Kasumi-1 (cell line): ENCODE measurements at places on chromosomes 16 and 17.

GRCh38 chr17:75553295-75554110, 28.0 kb downstream of the LLGL2 start:
- DNase-seq: peak; percentile 83

DNA sequence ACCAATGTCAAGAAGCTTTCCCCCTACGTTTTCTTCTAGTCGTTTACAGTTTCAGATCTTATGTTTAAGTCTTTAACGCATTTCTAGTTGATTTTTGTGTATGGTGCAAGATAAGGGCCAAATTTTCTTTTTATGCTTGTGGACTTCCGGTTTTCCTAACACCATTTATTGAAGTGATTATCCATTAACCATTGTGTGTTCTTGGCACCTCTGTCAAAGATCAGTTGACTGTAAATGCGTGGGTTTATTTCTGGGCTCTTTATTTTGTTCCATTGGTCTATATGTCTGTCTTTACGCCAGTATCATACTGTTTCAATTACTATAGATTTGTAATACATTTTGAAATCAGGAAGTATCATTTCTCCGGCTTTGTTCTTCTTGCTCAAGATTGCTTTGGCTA, 49.5 kb downstream of the CEP112 start:
- no peak for DNase-seq

DNA sequence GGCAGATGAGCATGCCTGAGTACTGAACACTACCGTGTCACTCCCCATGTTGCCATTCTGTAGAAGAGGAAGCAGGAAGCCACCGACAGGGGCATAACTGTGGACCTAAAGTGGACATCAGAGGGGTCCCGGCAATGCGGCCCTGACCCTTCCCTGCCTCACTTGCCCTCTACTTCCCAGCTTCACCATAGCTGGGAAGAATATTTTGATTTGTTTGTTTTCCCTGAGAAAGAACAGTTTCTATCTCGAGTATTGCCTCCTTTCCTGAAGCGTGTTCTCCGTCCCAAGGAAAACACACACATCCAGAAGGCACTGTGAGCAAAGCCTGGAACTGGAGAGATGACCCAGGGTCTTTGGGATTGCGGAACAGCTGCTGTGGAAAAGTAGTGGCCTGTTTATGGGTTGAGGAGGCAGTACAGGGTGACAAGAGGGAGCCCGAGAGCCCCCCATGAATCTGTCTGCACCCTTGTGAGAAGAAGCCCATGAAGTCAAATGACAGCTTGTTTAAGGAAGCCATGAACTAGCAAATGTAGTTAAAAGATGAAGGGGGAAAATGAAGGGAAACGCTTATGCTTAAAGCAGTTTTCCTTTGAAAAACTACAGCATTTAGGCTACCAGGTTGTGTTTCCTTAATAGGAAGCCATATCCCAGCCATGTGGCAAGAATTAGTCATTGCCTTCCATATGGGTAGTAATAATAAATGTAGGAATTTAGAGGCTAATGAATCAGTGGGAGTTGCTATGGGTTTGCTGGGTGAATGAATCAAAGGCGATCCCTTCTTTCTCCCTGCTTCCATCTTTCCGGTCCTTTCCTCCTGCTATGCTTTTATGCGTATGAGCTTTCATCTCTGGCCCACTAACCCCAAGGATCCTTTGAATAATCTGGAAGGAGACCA, 90.0 kb upstream of the TBX2 start:
- no peak for DNase-seq

GRCh38 chr17:56085576-56086267, 67.6 kb upstream of the ANKFN1 start:
- no peak for DNase-seq

DNA sequence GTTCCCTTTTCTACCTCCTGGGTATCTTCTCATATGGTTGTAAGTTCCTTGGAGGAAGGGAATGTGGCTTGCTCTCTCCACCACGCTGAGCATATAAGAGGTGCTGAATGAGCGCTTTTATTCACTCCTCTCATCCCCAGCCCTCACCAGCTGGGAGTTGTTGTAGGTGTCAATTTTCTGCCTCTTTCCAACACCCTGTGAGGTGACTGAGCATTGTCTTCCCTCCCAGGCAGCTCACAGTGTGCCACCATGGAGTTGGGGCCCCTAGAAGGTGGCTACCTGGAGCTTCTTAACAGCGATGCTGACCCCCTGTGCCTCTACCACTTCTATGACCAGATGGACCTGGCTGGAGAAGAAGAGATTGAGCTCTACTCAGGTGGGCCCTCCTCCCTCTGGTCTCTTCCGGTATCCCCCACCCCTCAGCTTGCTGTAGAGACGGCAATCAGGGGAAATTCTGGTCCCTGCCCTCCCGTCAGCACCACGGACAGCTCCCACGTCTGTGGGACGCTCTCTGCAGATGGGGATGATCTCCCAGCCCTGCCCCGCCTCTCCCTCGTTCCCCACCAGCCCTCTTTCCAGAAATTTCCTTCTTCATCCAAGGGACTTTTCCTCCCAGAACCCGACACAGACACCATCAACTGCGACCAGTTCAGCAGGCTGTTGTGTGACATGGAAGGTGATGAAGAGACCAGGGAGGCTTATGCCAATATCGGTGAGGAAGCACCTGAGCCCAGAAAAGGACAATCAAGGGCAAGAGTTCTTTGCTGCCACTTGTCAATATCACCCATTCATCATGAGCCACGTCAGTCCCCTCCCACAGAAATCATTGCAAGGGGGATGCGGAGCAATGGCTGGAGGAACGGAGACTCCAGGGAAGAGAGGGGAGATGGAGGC, 18.3 kb downstream of the CIITA start:
- peak; percentile 24 for DNase-seq
